ENCODE measurements at places on chromosomes 3 and 15.
A peak's percentile ranks its signal among the peaks of the same experiment; 100 is the strongest.

- no peak for DNase-seq
These were observed 38.0 kb upstream of the ATP11B start for GRCh38 chr3:182755308-182755707.

DNA sequence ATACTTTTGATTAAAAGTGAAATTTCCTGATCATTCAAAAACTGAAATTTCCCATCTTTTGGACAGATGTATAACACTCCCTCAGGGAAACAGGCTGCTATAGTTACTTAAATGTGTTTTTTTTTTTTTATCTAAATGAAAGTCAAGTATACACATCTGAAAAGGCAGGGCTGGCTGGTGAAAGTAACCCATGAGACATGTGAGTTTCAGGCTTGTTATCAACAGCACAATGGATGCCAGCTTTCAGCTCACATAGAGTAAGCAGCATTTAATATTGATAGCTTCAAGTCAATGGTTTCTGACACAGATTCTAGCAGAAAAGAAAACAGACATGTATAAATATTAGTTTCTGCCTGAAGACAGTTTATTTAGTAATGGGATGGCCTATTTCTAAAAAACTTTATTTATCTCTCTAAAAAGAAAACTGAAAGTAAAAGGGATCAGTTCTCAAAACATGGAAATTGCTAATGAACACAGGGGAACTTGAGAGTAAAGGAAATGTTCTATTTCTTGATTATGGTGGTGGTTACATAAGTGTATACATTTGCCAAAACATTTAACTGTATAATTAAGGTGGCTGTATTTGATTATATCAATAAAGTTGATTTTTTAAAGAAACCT is 89.7 kb upstream of the CMC1 start:
- DNase-seq = no peak

GRCh38 chr3:154971771-154972326 is 108.3 kb upstream of the MME start:
- no peak for DNase-seq

GRCh38 chr15:44873103-44873502 is 83.4 kb upstream of the TERB2 start:
- no peak for DNase-seq

DNA sequence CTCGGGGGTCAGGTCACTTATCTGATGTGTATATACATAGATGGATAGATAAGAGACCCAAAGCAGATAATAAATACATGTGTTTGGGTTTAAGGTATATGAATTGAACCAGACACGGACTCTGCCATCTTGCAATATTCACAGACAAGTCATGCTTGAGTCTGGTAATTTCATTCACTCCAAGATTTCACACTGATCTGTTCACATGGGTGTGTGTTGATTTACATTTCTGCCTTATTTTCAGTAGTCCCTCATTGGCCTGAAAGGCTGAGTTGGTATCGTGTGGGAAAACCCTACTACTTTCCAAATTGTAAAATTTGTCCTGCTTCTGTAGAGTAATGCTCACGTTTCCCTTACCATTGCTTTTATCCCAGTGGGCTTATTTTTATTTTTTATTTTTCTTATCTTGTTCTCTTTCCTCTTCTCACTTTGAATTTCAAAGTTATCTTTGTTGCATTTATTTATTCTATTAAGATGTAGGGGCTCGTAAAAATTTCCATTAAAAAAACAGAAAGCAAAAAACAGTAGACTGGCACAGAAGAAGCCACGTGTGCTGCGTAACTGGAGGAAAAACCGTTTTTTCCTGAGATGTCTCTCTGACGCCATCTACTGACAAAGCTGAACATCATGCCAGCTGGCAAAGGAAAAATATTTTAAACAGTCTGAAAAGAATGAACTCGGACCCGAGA is 10.8 kb upstream of the MFSD1 start:
- DNase-seq = peak; percentile 45

DNA sequence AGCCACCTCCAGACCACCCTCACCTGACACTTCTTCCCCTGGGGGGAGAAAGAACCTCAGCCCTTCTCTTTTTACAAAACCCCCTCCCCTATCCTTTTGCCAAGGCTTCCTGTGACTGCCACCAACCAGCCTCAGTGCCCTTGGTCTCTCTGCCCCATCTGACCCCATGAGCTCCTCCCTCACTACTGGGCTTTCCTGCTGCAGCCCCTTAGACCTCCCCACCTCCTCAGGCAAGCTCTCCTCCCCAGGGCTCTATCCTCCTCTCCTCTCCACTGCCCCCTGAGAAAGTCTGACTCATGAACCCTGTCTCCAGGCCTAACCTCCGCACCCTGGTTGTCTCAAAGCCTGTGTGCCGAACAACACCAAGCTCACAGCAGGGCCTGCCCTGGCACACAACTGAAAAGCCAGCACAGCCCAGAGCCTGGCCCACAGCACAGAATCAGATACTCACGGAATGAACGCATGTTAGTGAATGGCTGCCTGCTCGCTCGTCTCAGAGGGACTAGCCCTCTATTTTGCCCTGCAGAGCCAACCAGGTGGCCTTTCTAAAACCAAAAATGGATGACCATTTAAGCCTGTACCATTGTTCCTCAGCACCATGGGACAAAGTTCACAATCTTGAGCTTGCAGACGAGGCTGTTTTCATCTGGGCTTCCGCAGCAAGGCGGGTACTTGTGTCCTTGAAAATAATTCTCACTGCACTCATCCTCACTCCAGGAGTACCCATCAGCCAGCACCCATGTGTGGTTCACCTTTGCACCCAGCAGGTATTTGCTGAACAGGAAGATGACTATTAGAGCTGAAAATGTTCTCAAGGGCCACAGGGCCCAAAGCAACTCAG is 1.7 kb downstream of the CHDH start:
- DNase-seq = no peak

DNA sequence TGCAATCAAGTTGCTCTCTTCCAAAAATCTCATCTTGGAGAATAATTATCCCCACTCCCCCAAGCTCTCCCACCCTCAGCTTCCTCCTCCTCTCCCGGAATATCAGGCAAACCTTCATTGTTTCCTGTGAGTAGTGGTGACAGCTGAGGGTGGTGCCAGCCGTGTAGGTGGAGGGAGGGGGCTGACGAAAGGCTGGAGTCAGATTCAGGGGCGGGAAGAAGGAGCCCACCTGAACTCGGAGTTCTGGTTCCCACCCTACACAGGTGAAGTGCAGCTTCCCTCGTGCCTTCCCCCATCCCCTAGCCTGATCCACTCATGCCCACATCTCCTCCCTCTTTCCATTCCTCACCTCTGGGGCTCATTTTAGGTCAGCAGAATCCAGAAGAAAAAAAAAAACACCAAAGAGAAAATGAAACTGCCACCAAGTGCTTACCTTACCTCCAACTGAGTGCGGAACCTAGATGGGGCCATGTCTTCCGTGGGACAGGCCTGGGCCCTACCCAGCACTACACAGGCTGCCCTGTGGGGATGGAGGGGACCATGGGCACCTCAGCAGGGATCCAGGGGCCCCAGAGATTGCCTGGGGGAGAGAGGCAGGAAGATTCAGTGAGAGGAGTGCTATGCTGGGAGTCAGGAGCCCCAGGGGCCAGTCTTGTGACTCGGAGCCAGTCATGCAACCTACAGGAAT is 81.3 kb downstream of the ADCY5 start:
- DNase-seq = no peak

DNA sequence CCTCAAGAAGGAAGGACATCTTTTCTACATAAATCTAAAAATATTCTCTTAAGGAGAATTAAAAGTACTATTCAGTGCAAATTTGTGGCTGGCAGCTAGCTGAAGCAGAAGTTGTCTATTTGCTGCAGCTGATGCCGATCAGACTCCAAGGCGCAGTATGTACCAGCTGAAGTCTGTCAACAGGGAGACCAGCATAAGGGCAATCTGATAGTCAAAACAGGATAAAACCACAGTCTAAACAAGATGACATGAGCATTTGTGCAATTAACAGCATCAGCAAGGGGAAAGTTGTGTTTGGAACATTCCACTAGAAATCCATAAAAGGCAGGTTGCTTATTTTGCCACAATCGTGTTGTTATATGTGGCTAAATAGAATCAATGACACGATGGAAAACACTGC is 198.2 kb upstream of the ROBO2 start:
- DNase-seq = no peak

- no peak for DNase-seq
These were observed 251.8 kb upstream of the RORA start for GRCh38 chr15:61480863-61481262.

- no peak for DNase-seq
These were observed 117.1 kb upstream of the MRPS22 start for GRCh38 chr3:139226731-139227130.

GRCh38 chr3:129699199-129699598 is 92.7 kb upstream of the PLXND1 start:
- no peak for DNase-seq

DNA sequence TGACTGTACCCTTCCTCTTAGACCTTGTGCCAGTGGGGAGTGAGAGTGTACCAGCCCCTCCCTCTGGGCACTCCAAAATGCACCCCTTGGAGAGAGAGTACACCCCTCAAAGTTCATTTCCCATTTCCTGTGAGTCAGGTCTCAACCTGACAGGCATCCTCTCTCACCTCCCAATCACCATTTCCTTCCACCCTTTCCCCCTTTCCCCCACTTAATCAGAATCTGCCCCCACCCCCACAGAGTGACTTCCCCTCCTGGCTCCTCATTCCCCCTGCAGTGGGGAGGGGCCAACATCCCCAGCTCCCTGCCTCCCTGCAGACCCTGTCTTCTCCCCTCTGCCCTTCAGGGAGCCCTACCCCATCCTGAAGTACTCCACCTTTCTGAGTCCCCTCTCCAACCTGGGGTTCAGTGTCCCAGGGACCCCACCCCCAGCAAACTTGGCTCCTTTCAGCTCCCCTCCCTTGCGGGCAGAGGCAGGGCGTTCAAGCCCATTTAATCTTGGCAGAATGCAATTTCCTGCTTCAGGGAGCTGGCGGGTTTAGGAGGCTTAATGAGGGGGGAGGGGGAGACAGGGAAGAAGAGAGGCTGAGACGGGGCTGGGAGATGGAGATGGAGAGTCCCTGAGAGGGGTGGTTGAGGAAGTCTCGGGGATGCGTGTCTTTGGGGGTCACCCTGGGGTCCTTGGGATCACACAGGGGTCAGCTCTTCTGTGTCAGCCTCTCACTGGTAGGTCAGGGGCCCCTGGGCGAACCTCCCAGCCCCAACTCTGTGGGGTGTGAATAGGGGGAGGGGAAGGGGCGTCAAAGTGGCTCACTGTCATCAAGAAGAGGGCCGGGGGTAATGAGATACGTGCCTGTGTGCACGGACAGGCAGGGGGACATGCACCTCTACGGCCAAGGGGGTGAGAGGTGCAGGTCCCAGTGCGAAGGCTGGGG is 16.6 kb upstream of the SEMA3F start:
- DNase-seq = no peak

DNA sequence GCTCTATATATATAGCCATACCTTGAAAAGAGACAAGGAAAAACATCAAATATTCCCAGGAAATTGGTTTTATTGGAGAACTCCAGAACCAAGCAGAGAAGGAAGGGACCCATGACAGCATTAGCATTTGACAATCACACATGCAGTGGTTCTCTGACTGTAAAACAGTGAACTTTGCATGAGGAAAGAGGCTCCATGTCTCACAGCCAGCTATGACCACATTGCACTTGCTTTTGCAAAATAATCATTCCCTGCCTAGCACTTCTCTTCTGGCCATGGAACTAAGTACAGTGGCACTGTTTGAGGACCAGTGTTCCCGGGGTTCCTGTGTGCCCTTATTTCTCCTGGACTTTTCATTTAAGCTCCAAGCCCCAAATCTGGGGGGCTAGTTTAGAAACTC is 85.5 kb downstream of the TGFBR2 start:
- DNase-seq = no peak

DNA sequence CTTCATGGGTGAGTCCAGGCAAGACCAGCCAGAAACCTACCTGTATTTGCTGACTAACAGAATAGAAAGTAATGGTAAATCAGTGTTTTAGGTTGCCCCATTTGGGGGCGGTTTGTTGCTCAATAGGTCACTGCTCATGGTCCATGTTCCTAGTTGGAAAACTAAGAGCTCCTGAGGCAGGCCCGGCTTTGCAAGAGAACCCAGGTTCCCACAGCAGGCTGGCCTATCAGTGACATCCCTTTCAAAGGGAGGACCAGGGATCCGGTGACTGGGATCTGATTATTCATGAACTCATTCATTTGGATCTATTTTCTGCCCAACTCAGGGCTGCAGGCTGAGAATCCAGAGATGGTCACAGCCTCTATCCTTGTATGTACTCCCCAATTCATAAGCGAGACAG is 163.9 kb downstream of the WNT7A start:
- no peak for DNase-seq

- DNase-seq = no peak
These were observed at the start of gene CSTA for GRCh38 chr3:122324871-122325323. CSTA (plus strand) TSS chr3:122325248; CDS start chr3:122325293, 45 bp downstream.

- DNase-seq = no peak
These were observed 1.2 kb upstream of the CAPN3 start for GRCh38 chr15:42358141-42358540.

GRCh38 chr15:57375827-57376695 is at the start of gene CGNL1:
CGNL1 (plus strand) TSS chr15:57376505; CDS start chr15:57438000, 61,495 bp downstream.
- no peak for DNase-seq

- DNase-seq = no peak
These were observed 72.5 kb upstream of the ADAMTSL3 start for GRCh38 chr15:83581381-83581780.

DNA sequence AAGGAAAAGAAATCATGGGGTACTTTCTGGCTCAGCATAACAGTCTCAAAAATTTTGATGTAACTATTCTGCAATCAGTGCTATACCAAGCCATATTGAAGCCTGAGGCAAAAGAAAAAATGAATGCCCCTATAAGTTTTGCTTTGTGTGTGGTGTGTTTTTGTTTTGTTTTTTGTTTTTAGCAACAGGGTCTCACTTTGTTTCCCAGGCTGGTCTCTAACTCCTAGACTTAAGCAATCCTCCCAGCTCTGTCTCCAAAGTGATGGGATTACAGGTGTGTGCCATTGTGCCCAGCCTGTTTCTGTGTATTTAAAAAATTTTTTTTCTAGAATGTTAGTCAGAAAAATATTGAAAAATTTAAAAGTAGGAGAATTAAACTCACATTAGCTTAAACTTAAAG is 93.2 kb downstream of the ZNF280D start:
- no peak for DNase-seq

- no peak for DNase-seq
These were observed 480.1 kb upstream of the ZNF385D start for GRCh38 chr3:22231061-22231460.

- DNase-seq = no peak
These were observed 28.5 kb upstream of the TSEN2 start for GRCh38 chr3:12455740-12456139.

- DNase-seq = no peak
These were observed 1.1 kb downstream of the BLM start for GRCh38 chr15:90718232-90718631.

- no peak for DNase-seq
These were observed 69.1 kb downstream of the KBTBD8 start for GRCh38 chr3:67067251-67067650.

DNA sequence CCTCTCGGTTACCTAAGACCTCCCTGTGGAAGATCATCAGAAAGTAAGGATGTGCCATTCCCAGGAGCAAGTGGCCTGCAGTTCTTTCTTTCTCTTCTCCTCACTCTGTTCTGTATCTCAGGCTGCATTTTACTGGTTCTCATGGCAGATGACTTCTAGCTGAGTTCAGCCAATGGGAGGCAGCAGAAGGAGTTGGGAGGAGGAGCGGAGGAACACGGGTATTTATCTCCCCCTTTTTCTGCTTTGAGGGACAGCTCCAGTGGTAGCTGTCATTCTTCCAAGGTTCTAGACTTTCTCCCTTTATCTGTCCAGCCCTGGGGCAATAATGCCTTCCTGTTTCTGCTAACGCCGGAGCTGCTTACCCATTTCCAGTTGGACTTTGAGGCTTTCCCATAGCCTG is 339.9 kb downstream of the NR2F2 start:
- no peak for DNase-seq

GRCh38 chr15:100187677-100188076 is 154.1 kb downstream of the ADAMTS17 start:
- DNase-seq = no peak

- DNase-seq = no peak
These were observed 276.6 kb upstream of the NR2F2 start for GRCh38 chr15:96053781-96054428.

All from CD8-positive, alpha-beta memory T cell (primary cell).